Daoy (cell line): ENCODE measurements at places on chromosomes 5 and 9.

GRCh38 chr5:44868541-44868940 lies 59.8 kb downstream of the MRPS30 start:
- no peak for DNase-seq

GRCh38 chr9:120284821-120285220 lies 295.1 kb downstream of the CDK5RAP2 start:
- DNase-seq: no peak

DNA sequence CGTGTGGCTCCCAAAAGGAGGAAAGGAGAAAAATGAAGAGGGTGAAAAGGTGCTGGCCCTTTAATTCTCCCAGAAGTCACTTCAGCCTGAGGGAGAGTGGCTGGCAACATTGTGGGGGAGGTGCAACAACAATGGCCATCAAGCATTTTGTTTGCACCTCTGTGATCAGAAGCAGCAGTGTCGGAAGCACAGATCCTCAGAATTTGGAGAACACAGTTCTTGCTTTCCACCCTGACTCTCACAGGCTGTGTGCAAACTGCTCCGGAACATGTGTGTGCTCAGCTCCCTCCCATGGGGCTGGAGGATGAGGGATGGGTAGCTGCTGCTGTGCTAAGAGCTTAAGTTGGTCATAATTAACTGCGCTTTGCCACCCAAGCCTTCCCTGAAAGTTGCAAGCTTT lies 127.1 kb downstream of the DPYSL3 start:
- DNase-seq: no peak

- no peak for DNase-seq
These were observed 62.2 kb downstream of the SNX18 start for GRCh38 chr5:54579591-54580295.

DNA sequence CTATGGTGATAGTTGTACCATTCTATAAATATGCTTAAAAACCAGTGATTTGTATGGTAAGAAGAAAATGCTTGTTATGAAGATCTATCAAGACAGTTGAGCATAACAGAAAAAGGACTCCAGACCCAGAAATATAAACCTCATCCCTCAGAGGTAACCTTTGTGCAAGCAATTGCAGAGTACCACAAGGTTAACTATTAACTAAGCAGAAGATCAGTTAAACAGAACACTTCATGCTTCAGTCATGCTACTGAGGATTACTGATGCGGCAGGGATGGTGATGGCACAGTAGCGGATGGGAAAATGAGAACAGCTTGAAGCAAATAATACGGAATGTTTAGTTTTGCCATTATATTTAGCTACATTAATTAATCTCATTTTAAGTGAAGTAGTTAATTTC lies 45.5 kb downstream of the IARS1 start:
- no peak for DNase-seq

GRCh38 chr5:119930490-119930889 lies 301.1 kb downstream of the FAM170A start:
- DNase-seq: no peak

DNA sequence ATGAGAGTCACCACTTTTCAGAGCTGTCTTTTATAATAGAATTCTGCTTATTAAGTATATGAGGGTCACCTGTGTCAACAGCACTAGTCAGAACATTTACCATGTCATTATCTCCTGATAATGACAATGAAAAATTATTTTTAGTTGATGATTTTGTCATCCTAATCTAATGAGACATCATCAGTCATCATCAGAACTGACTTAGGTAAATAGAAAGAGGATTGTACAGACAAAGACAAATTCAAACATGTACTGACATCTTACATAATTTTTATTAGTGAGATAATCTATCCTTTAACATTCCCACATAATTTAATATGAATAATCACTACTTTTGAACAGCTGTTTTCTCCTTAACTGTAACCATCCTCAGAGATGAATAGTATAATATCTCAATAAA lies 22.6 kb downstream of the CDH9 start:
- no peak for DNase-seq

DNA sequence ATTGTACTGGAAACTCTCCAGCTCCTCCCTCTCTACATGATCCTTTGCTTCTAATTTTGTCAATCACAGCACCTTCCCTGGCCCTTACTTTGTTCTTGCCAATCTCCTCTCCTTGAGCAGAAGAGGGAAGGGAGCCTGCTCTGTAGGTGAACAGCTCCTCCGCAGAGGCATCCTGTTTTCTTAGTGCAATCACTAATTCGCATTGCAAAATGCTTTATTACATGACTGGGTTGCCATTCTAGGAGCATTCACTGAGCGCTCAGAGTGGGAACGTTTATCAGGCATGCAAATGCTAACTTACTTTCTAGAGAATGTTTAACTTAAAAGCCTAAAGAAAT lies 416 bp upstream of the SNX18 start:
- no peak for DNase-seq

DNA sequence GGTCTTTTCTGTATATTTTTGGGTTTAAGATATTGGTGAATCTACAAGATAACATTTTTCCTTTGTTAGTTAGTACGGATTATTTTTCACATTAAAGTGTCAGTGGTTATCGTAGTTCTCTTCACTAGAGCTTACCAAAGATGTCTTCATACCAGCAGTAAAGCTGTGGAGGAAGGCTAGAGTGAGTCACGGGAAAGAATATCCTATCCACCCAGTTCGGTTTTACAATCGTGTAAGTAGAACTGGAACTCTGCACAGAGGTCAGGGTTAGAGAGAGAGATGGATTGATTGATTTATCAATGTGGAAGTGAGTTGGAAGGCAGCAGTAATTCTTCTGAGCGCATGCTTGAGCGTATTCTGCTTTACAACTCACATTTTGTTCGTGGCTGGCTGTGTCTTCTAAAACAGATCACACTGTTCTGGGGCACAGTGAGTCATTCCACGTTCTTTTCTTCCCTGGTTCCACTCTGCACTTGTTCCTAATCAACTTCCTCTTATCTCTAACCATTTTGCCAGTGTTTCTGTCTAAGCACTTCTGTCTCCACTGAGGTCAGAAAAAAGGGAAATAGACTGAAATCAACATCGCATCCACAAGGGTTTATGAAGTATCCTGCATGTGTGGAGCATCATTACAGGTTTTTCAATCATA lies 86.5 kb upstream of the ARRDC3 start:
- peak; percentile 49 for DNase-seq

DNA sequence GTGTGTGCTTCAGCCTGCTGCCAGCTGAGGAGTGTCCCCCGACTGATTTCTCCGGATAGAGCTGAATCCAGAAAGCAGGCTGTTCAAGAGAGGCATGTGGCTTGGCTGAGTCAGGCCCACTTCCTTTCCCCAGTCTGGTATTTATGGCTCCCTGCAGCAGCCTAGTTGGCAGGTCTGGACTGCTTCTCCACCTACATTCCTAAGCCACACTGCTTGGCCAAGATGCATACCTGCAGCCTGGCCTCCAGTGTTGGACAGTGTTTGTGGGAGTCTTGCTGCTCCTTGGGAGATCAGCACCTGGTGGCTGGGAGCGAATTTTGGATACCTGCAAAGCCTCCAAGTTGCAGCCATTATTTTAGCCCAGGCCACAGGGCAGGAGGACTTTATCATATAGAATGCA lies 670.8 kb downstream of the ACTL7B start:
- peak; percentile 79 for DNase-seq

GRCh38 chr5:14428302-14429081 lies 153.1 kb upstream of the OTULINL start:
- DNase-seq: peak; percentile 71

DNA sequence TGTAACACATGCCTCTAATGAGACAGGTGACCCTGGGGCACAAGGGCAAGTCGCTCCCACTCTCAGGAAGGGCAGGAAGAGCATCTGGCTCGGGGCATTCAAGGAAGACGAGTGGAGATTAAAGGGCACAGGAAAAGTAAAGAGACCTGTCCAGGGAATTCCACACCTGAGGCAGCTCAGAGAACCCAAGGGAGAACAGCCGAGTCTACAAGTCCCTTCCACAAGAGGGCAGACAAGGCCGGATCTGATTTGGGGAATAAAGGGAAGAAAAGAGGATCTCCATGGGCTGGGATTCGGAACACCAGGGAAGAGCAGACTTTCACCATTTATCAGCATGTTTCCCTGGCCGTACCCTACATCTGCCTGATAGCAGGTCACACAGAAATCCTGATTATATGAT lies 28.1 kb downstream of the GPX3 start:
- DNase-seq: no peak

- no peak for DNase-seq
These were observed 51.3 kb downstream of the SLC22A5 start for GRCh38 chr5:132420706-132421272.

- no peak for DNase-seq
These were observed 204.5 kb downstream of the COMMD10 start for GRCh38 chr5:116289276-116289675.

GRCh38 chr9:36832164-36832795 lies 201.8 kb downstream of the PAX5 start:
- no peak for DNase-seq

- DNase-seq: no peak
These were observed 27.8 kb downstream of the LAMC3 start for GRCh38 chr9:131036529-131037334.

DNA sequence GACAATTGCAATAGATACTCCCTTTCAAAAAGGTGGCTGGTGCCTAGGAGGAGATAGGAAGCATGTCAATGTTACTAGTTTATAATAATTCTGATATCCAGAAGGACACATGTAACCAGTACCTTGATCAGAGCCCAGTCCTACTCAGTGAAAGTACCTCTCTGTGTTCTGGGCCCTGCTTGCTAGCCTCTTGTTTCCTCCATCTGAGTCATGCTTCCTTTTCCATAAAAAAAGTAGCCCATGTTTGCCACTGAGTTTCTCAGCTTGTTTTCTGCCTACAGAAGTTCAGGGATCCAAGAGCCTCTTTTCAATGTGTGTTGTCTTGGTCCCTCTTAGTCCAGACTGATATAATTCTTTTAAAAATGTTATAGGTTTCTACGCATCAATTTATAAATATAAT lies 149.0 kb downstream of the SSBP2 start:
- peak; percentile 45 for DNase-seq

- DNase-seq: no peak
These were observed 252.5 kb downstream of the TLE4 start for GRCh38 chr9:79824265-79824664.

- DNase-seq: no peak
These were observed 1247.4 kb downstream of the EFNA5 start for GRCh38 chr5:106423109-106423897.

DNA sequence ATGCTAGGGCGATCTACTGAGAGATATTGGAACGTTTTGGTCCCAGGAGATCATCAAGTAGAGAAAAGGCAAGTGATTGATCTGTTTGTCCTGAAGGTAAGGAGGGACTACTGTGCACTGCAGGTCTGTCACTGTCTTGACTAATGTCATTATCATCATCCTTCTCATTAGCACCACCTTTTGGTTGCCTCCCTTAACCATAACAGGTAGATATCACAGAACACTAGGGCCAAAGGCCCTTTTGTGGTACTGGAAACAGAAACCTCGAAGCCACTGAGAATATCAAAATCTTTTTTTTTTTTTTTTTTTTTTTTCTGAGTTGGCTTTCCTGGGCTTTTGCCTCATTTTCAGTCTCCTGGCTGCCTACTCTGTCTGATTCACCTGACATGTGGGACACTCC lies 134.0 kb downstream of the KCTD16 start:
- no peak for DNase-seq

DNA sequence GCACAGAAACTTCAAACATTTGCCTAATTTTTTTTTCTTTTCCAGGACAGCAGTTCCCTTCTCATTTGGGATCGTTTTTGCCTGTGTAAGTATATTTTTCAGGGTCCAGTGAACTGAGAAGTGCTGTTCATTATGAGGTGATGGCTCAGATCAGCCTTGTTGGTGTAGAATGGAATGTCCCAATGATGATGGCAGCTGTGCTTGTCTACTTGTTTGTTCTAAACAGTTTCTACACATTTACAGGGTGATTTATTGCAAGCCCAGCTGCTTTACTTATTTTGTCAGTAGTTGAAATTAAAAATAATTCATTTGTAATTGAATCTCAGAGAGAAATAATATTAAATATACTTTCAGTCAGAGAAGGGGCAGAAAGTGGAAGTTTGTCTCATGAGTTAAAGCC lies 337.6 kb upstream of the SEMA6A start:
- no peak for DNase-seq

DNA sequence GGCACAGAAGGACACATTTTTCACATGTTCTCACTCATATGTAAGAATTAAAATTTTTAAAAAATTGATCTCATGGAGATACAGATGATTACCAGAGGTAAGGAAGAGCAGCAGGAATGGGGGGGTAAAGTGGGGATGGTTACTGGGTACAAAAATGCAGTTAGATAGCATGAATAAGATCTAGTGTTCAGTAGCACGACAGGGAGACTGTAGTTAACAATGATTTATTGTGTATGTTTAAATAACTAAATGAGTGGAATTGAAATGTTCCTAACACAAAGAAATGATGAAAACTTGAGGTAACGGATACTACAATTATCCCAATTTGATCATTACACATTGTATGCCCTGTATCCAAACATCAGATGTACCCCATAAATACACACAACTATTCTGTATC lies 15.2 kb upstream of the TGFBI start:
- DNase-seq: no peak

DNA sequence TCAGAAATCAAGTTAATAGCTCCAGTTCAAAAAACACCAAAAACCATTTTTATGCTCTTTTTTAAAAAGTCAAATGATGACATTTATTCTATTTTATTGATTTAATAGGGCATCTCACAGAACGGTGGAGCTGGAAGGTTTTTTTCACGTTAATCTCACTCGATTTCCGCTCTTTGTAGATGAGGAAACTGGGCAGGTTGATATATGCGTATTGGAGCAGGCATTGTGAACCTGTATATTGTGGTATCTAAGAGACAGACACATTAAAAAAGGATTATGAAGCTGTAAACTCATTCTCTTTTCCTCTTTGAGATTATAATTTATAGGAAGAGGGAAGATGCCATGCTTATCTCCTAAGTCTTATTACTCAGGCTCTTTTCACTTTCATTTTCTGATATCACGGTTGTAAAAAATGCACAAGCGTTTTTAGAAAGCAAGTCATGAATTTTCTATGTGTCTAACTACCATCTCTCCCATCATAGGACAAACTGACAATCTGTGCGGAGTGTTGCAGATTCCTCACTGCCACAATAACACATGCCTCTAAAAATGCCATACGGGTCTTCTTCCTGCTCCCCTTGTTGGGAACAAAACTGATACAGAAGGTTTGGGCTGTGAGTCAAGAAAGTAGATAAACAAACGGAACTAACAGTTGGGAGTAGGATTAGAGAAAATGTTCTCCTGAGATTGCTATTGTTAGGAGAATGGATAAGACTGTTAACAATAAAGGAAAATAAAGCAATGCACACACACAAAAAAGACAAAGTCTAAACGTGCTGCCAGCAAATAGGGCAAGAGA lies 1997.7 kb downstream of the MAT2B start:
- DNase-seq: no peak

DNA sequence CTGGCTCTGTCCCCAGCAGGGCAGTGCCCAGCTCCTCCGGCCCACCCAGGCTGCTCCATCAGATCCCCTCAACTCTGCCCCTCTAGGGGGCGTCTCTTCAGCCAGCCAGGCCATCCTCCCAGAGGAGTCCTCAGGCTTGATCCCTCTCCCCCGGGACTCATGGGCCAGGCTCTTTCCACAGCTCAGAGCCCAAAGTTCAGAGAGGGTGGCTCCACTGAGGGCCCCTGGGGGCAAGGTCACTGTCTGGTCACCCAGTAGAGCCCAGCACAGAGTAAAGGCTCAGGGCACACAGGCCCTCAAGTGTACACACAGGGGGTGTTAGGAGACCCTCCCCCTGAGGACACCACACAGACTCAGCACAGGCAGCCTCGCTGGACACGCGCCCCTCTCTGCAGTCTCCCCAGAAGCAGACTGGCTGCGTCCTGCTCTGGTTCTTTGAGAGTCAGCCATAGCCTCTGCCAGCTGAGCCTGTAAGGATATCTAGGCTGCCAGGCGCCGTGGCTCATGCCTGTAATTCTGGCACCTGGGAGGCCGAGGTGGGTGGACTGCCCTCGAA lies 64.8 kb downstream of the PAX5 start:
- DNase-seq: no peak

GRCh38 chr9:121734465-121734864 lies 83.0 kb downstream of the DAB2IP start:
- no peak for DNase-seq
